ENCODE measurements at places on chromosomes 2 and 18.

DNA sequence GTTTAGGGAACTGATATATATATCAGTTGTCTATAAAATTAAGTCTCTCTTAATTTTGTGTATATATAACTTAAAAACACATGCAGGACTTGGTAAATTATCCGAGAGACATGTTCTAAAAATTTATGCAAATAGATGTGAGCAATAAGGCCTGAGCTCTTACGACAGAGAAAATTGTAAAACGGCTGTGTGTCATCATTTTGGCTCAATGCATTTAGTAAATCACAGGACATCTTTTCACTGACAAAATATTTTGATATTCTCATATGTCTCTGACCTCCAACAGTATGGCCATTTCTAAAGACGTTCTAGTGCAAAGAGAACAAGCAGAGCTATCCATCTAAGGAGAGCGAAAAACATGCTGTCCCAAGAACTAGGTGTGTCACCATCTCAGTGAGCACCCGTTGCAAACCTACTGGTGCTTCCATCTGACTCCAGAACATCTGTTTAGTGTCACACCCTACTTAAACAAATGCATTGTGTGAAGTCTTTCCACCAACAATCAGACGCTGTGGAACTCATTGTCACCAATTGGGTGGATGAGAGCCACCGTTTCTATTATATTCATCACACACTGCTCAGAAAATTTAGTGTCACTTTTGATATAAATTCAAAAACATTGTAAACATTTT lies 108.0 kb downstream of the ARHGAP15 start:
- DNase-seq, result no peak

GRCh38 chr18:48711651-48712486 lies 173.0 kb downstream of the CTIF start:
- DNase-seq, result no peak

- no peak for DNase-seq
Observed at GRCh38 chr2:118372886-118373830, 284.9 kb downstream of the INSIG2 start.

DNA sequence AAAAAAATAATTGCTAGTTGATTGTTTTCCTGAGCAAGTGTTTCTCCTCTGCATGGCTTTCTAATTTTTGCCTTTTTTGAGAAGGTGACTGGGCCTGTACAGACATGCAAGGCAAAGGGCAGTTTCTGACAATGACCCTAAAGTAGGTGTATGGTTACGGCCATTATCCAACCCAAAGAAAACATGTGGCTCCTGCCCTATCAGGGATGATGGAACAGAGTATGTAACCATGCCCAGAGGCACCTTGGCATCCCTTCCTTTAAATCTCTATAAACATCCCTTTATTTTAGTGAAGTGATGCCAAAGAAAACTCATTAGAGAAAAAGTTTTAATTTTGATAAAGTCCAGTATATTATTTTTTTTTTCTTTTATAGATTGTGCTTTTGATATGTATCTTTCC lies 217.5 kb downstream of the LPIN1 start:
- no peak for DNase-seq

DNA sequence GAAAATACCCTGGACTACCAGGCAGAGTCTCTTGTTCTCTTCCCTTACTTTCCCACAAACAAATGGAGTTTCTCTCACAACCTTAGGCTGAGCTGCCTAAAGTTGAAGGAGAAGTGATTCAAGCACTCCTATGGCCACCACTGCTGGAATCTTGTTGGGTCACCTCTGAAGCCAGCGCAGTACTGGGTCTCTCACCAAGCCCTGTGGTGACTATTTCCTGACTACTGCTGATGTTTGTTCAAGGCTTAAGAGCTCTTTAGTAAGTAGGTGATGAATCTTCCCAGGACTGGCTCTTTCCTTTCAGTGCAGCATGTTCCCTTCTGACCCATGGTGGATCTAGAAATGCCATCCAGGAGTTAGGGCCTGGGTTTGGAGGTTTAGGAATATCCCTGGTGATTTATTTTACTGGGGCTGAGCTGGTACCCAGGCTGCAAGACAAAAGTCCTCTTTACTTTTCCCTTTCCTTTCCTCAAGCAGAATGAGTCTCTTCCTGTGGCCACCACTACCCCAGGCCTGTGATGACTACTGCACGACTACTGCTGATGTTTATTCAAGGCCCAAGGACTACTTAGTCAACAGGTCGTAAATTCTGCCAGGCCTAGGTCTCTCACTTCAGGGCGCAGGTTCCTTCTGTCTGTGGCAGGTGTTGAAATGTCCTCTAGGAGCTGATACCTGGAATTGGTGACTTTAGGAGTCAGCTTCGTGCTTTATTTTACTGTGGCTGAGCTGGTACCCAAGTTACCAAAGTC lies 121.8 kb downstream of the SLC4A10 start:
- no peak for DNase-seq
